ENCODE measurements at places on chromosomes 2 and 18.

DNA sequence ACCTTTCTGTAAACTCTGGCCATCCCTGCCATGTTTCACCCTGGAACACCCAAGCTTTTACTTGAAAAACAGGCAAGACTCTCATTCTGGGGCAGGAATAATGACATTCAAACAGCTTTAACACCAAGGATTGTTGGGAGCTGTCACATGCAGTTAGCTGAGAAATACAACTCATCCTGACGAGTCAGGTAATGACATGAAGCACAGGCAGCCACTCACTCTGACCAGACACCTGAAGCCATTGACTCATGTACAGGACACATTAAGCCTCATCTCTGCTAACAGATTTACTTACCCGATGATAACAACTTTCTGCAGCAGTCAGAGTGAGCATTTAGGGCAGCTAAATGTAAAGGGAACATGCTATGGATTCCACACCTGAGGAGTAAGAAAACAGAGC is 163.1 kb upstream of the PGAP1 start:
- no peak for DNase-seq

DNA sequence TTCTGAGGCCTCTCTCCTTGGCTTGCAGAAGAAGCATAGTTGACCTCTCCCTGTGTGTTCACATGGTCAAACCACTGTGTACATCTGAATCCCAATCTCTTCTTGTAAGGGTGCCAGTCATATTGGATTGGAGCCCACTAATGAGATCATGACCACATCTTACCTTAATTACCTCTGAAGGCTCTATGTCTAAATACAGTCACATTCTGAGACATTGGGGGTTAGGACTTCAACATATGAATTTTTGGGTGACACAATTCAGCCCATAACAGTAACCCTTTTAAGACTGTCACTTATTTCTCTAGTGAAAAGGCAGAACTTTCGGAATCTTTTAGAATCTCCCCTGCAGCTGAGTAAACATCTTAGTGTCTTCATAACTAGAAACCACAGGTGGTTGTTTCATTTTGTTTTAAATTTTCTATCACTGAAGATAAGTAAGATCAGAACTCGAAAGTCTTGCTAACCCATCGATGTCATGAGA is 33.3 kb downstream of the BMP10 start:
- DNase-seq: no peak

DNA sequence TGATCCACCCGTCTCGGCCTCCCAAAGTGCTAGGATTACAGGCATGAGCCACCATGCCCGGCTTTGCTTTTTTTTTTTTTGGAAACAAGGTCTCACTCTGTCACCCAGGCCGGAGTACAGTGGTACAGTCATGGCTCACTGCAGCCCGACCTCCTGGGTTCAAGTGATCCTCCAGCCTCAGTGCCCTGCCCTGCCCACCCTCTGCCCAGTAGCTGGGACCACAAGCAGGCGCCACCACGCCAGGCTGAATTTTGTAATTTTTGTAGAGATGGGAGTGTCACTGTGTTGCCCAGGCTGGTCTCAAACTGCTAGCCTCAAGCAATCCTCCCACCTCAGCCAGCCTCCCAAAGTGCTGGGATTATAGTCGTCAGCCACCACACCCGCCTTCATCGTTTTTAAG is 11.6 kb upstream of the PSD4 start:
- no peak for DNase-seq

- no peak for DNase-seq
Observed at GRCh38 chr2:178331474-178332432, 119.2 kb downstream of the PRKRA start.

- no peak for DNase-seq
Observed at GRCh38 chr2:163044114-163044513, 205.5 kb upstream of the KCNH7 start.

DNA sequence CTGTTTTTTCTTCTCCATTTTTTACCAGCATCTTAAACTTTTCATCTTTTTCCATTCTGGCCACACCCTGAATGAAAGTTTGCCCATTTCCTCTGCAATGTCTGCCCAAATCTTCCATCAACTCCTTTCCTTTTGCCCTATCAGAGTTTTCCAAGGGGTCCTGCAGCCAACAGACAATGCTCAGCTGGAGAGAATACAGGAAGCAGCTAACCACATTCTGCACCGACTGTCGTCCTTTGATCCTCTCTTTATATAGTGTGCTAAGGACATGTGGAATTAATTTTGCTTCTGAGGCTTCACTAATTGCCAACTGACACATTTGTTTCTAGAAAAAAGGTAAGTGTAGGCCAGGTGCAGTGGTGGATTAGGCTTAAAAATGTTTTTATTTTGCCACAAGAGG is 50.5 kb upstream of the DLX2 start:
- DNase-seq: no peak

- no peak for DNase-seq
Observed at GRCh38 chr18:60090170-60090569, 190.4 kb downstream of the PMAIP1 start.

GRCh38 chr18:10486362-10486761 is 31.9 kb downstream of the APCDD1 start:
- DNase-seq: no peak

DNA sequence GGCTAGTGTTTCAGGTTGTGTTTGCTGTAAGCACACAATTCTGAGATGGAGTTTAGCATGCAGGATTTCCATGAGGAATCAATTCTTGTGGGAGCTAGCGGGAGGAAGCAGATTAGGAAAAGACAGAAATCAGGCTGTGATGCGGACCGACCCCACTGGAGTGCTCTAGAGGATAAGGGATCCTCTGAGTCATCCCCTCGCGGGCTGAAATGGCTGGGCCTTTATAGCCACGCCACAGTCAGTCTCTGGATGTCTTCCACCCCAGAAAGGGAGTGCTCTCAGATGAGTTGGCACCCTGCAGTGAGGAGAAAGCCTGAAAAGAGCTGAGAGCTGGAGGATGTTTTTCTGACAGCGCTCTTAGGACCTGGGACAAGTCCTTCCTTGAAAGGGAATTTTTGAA is 102.4 kb downstream of the GALNT3 start:
- no peak for DNase-seq

Measured in activated gamma-delta T cell treated with Interleukin-2 at 50 U/mL for 16 hours (primary cell).